Calu3 (cell line): ENCODE measurements at places on chromosomes 2 and 18. TPM values are rescaled to one million over a fixed set of nuclear protein-coding genes. Genes with fewer than 3 reads are reported as not detected.
A peak's percentile ranks its signal among the peaks of the same experiment; 100 is the strongest.

DNA sequence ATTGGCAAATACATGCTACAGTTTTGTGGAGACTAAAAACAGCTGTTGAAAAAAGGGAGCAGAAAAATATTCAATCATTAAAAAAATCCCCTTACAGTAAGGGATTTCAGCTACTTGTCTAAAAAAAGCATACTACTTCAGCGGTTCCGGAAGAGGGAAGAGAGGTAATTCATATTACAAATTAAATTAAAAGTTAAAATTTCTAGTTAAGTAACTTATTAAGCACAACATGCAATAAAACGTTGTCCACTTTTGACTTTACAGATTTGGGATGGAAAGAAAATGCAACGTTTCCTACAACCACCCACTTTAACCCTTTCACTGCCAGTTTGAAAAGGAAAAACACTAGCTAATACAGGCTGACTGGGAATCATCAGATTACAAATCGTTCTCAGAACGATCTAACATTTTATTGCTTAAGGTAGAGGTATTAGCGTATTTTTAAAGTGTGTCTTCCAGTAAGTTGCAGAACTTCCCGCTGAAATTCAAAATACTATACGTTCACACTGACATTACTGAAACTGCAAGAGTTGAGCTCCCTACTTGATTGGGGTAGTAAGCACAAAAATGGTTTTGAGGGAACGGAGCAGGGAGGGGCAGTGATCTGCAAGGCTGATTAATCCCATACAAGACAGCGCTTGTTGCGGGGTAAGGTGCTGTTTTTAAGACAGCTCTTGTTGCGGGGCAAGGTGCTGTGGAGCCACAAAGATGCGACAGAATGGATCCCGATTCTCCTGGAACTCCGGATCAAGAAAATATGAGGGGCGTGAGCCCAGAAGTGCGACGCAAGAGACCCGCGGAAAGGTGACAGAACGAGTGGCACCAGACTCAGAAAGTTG lies 743 bp downstream of the HADHA start:
- H3K36me3 ChIP-seq: peaks cover 41% of the 10 kb centered on the region
- peak overlapping the region; percentile 95 for H3K27ac ChIP-seq
- peak; percentile 5 for DNase-seq
- no peaks in the 10 kb centered on the region for H3K27me3 ChIP-seq
- H3K4me1 ChIP-seq: peaks cover 38% of the 10 kb centered on the region
- H3K4me3 ChIP-seq: peak overlapping the region; percentile 98

ARHGEF4 gene
- 5.9 and 8.8 TPM in 2 replicates for total RNA-seq

DNA sequence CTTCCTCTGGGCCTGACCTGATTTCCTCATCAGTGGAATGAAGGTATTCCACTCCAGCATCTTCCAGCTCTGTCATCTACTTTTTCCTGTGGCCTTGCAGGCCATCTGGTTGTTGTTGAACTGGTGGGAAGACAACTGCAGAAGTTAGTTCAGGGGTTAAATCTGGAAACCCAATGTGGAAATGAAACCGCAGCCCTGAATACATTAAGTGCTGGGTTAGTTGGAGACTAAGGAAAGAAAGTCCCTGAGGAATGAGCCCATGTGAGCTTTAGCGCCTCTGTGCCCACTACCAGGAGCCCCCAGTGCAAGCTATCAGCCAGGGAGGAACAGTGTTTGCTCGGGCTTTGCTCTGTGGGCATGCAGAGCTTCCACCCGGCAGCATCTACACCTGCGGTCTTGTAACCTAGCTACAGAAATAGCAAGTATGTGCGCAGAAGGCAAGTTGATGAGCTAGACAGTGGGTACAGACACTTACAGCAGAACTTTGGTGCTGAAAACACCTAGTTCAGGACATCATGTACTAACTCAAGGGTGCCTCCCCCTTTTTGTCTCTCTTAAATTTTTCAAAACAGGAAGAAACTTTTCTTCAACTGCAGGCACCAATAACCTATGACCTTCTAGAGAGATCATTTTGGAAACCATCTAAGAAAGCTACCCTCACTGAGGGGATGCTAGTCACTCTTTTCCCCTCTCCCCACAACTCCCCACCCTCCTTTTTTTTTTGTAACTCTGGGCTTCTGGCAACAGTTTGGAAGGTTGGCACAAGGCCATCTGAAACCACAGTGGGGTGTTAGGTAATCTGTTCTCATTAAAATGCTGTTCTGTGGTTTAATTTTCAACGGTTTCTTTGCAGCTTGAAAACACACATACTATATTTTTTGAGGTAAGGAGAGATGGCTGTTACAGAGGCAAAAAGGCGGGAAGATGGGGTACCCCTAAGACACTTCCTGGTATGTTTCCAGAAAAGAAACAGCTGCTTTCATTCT lies 18.3 kb upstream of the CXCR4 start:
- no peak for DNase-seq
- H3K27ac ChIP-seq: no peak overlapping the region
- no peaks in the 10 kb centered on the region for H3K27me3 ChIP-seq
- peaks cover 39% of the 10 kb centered on the region for H3K4me1 ChIP-seq

GRCh38 chr2:120822933-120823332 lies 87.3 kb downstream of the GLI2 start:
- no peaks in the 10 kb centered on the region for H3K36me3 ChIP-seq
- H3K27me3 ChIP-seq: peaks cover 13% of the 10 kb centered on the region
- H3K27ac ChIP-seq: no peak overlapping the region
- DNase-seq: no peak

GRCh38 chr2:153299809-153300208 lies 178.8 kb downstream of the RPRM start:
- H3K4me1 ChIP-seq: no peaks in the 10 kb centered on the region
- H3K36me3 ChIP-seq: no peaks in the 10 kb centered on the region
- DNase-seq: no peak
- H3K27ac ChIP-seq: no peak overlapping the region
- no peaks in the 10 kb centered on the region for H3K27me3 ChIP-seq

C2orf15 gene
- 6.9 and 7.7 TPM in 2 replicates for total RNA-seq

DNA sequence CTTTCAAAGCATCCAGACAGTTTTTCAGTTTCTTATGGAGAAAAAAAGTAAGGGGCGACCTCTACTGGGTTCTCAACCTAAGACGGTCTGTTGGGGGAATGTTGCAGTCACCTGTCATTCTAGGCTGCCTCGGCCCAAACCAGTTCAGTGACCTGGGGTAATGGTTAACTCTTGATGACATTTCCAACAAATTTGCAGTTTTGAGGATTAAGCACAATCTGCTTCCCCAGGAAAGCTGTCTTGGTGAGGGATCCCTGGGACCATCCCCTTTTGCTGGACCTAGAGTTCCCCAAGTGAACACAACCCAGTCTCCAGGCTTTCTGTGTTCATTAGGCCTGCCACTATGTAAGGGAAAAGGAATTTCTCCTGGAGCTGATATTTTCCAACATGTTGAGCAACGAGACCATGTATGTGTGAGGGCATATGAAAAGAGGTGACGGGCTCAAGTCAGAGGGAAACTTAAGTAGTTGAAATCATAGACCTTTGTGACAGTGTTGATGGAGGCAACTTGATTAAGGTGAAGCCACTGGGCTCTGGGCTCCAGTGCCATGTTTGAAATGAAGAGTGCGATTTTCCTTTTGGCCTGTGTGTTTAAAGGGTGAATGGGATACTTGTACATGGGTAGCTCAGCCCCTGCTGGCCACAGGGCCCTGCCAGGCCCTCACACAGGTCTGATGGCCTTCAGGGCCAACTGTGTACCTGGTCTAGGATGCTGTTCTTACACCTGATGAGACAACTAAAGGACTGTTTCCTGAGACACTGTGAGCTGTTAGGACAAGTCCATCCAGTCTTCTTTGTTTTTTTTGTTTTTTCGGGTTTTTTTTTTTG lies 27.0 kb downstream of the FOSL2 start:
- no peaks in the 10 kb centered on the region for H3K27me3 ChIP-seq
- peak; percentile 66 for DNase-seq
- H3K4me1 ChIP-seq: peaks cover 30% of the 10 kb centered on the region
- H3K4me3 ChIP-seq: no peak overlapping the region
- H3K27ac ChIP-seq: no peak overlapping the region

SULT1C2 gene
- 2.0 and 5.2 TPM in 2 replicates for total RNA-seq

NRP2 gene
- total RNA-seq: 12.5 and 19.9 TPM in 2 replicates

- H3K27ac ChIP-seq: no peak overlapping the region
- H3K4me3 ChIP-seq: no peak overlapping the region
- DNase-seq: no peak
- H3K4me1 ChIP-seq: peaks cover 8% of the 10 kb centered on the region
Measured at GRCh38 chr2:196957442-196957841, 30.9 kb upstream of the PGAP1 start.

PCARE gene
- total RNA-seq: not detected in 2 replicates

PPP1R1C gene
- total RNA-seq: 2.0 and 2.7 TPM in 2 replicates

VWC2L gene
- not detected in 2 replicates for total RNA-seq

GRCh38 chr2:943821-944220 lies 6.8 kb upstream of the SNTG2 start:
- H3K36me3 ChIP-seq: no peaks in the 10 kb centered on the region
- H3K4me3 ChIP-seq: no peak overlapping the region
- no peak overlapping the region for H3K27ac ChIP-seq
- H3K27me3 ChIP-seq: no peaks in the 10 kb centered on the region

SNED1 gene
- 0.76 and 0.86 TPM in 2 replicates for total RNA-seq

DNA sequence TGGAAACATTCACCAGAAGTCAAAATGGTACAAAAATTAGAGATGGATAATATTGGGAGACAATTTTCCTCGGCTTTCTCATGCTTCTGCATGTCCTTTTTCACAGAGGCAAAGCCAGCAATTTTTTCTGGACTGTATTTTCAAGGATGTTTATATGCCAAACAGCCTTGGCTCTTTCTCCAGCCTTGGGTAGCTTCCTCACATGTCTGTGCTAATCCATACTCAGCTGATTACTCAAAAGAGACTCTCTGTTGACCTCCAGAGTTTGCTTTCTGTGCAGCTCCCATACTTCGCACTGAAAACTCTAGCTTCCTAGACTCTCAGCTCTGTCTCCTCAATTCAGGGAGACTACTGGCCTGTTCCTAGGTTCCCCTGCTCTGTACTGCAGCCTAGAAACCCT lies 10.6 kb downstream of the C18orf63 start:
- no peaks in the 10 kb centered on the region for H3K27me3 ChIP-seq
- H3K4me1 ChIP-seq: no peaks in the 10 kb centered on the region
- no peak overlapping the region for H3K27ac ChIP-seq
- no peak overlapping the region for H3K4me3 ChIP-seq
- H3K36me3 ChIP-seq: no peaks in the 10 kb centered on the region

DNA sequence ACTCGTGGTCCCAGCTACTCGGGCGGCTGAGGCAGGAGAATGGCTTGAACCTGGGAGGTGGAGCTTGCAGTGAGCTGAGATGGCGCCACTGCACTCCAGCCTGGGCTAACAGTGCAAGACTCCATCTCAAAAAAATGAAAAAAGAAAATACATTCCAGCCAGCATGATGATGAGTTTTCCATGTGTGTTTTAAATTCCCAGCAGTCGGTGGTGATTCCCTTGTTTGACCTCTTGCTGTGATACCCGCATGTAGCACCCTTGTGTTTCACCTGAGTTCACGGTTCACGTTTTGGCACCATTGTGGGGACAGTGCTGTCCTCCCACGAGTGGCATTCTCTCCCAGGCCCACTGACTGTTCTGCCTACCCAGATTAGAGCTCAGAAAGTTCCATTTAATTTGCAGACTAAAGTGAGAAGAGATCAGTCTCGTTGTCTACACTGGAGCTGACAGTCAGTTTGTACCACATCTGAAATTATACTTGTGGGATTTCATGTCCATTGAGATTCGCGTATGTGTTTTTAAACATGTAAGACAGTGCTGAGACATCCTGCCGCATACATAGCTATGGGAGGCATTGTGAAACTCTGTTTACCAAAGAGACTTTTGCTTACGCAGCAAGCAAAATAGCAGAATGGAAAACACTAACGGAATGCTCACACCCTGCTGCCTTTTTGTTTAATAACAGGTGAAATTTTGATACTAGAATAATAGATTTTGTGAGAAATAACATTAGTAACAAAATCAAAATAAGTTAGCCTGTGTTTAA lies 157.1 kb downstream of the GBX2 start:
- H3K27ac ChIP-seq: no peak overlapping the region
- H3K27me3 ChIP-seq: no peaks in the 10 kb centered on the region
- no peak overlapping the region for H3K4me3 ChIP-seq

- H3K4me1 ChIP-seq: no peaks in the 10 kb centered on the region
- no peak for DNase-seq
- H3K27me3 ChIP-seq: no peaks in the 10 kb centered on the region
- no peak overlapping the region for H3K4me3 ChIP-seq
- no peak overlapping the region for H3K27ac ChIP-seq
- no peaks in the 10 kb centered on the region for H3K36me3 ChIP-seq
Measured at GRCh38 chr2:66721776-66722175, 286.9 kb downstream of the MEIS1 start.

GRCh38 chr2:210687786-210688470 lies 131.5 kb downstream of the CPS1 start:
- no peaks in the 10 kb centered on the region for H3K27me3 ChIP-seq
- H3K4me1 ChIP-seq: no peaks in the 10 kb centered on the region
- H3K36me3 ChIP-seq: no peaks in the 10 kb centered on the region
- no peak overlapping the region for H3K27ac ChIP-seq
- no peak for DNase-seq
- no peak overlapping the region for H3K4me3 ChIP-seq

- H3K27ac ChIP-seq: no peak overlapping the region
- no peaks in the 10 kb centered on the region for H3K27me3 ChIP-seq
- H3K4me3 ChIP-seq: no peak overlapping the region
- H3K36me3 ChIP-seq: peaks cover 16% of the 10 kb centered on the region
Measured at GRCh38 chr2:121351521-121352318, 66.7 kb upstream of the TFCP2L1 start.

STARD6 gene
- total RNA-seq: not detected in 2 replicates

DNA sequence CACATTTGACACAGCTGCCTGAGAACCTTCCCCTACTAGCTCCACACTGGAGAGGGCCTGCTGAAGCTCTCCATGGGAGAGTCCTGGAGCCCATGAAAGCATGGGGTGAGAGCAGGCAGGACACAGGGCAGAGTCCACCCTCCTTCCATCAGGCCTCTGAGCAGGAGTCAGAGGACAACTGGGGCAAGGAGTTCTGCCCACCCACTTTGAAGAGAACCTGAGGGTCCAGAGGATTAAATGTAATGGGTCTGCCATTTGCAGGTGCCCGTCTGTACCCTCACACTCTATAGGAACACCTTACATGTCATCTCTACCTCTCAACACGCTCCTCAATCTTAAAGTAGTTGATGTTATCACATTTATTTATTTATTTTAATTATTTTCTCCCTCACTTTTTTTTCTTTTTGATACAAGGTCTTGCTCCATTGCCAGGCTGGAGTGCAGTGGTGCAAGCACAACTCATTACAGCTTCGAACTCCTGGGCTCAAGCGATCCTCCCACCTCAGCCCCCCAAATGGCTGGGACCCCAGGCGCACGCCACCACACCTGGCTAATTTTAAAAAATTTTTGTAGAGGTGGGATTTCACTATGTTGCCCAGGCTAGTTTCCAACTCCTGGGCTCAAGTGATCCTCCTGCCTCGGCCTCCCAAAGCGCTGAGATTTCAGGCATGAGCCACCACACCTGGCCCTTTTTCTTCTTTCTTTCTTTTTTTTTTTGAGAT lies 10.2 kb downstream of the ADRA2B start:
- no peak for DNase-seq
- peaks cover 62% of the 10 kb centered on the region for H3K27me3 ChIP-seq
- no peak overlapping the region for H3K4me3 ChIP-seq
- H3K27ac ChIP-seq: no peak overlapping the region
- no peaks in the 10 kb centered on the region for H3K4me1 ChIP-seq
